ENCODE measurements at places on chromosomes 7 and 10. TPM values are rescaled to one million over a fixed set of nuclear protein-coding genes. Genes with fewer than 3 reads are reported as not detected.
A peak's percentile ranks its signal among the peaks of the same experiment; 100 is the strongest.

DNA sequence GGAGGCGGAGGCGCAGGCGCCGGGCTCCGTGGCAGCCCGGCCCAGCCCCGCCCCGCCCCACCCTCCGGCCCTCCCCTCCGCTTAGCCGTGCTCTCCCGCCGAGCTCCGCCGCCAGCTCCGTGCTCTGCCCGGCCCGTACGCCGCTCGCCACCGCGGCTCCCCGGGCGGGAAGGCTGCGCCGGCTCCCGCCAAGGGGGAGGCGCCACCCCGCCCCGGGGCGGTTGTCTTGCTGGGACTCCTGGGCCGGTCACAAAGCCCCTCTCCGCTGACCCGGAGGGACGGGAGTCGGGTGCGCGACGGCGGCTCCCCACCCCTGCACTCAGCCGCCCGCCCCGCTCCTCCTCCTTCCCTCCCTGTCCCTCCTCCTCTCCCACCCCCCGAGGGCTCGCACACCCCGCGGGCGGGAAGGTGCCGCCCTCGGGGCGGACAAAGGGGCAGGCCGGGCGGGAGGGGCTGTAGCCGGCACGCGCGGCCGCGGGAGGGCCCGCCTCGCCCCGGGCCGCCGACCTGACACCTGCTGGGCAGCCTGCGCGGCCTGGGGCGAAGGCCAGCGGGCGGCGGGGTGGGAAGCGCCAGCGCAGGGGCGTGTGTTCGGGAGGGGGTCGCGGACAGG, 11.5 kb upstream of the SP8 start:
- peak; percentile 64 for DNase-seq

GRCh38 chr10:99658622-99659030, 683 bp upstream of the ENTPD7 start:
- peak; percentile 41 for DNase-seq

TMUB1 gene
- total RNA-seq: 78.3 TPM

DNA sequence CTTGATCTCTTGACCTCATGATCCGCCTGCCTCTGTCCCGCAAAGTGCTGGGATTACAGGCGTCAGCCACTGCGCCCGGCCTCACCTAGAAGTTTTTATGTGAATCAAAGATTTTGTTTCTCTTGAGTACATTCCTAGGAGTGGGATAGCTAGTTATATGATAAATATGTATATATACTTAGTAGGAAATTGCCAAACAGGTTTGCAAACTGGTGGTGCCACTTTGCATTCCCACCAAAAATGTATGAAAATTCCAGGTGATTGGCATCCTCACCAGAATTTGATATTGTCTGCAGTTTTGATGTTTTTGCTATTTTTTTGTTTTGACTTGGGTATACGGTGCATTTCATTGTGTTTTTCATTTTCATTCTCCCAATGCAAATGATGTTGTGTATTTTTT, 86.8 kb downstream of the NOD1 start:
- DNase-seq: no peak

DNA sequence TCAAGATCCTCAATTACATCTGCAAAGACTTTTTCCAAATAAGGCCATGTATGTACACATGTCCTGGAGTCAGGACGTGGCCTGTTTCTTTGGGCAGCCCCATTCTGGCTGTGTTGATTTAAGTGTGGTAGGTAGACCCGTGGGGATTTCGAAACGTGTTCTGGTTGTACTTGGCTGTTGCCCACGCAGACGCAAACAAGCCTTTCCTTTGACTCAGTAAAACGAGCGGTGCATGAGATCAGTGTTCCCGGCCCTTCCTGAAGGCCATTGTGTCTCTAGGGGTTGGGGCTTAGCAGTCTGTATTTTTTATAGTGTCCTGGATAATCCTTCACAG, 64.8 kb upstream of the DNAJB6 start:
- peak; percentile 9 for DNase-seq

DNA sequence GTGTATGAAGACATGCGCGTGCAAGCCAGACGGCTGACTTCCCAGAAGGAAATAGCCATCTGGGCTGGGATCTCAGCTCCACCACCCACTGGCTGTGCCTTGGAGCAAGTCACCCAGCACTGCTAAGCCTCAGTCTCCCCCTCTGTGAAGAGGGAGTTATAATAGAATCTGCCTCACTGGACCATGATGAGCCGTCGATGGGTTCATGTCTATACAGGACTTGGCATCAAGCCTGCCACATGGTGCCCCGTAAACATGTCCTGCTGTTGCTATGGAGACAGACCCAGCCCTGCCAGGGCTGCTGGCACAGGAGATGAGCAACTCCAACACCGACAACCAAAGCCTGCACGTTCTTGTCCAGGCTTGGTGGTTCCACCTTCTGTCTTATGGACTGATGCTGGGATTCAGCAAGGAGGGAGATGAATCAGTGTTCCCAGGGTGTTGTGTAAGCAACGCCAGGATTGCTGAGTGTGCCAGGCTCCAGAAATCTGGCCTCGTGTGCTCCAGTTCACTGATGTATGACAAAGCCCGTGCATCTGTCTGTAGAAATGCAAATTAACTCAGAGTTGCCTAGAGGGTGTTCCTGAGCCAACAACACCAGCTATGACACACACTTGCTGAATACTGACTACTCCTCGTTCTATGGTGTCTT, 5.6 kb downstream of the GPR15LG start:
- DNase-seq: no peak

PPP1R3C gene
- 0.11 TPM for total RNA-seq

DNA sequence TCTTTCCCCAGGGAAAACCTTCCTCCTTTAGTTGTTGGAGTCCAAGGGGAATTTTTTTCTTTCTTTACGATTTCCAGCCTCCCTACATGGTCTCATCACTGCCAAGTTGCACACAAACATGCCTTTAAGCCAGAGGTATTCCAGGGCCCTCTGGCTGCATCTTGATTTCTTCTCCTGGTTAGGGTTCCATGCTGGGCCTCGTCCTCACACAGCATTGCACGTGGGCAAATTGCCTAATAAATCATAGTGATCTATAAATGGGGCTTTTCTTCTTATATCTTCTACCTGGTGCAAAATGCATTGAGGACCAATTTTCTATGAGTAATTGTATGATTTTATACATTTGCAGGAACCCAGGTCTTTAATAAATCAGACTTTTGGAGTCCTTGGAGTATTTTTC, 284.2 kb downstream of the C7orf25 start:
- no peak for DNase-seq

DNA sequence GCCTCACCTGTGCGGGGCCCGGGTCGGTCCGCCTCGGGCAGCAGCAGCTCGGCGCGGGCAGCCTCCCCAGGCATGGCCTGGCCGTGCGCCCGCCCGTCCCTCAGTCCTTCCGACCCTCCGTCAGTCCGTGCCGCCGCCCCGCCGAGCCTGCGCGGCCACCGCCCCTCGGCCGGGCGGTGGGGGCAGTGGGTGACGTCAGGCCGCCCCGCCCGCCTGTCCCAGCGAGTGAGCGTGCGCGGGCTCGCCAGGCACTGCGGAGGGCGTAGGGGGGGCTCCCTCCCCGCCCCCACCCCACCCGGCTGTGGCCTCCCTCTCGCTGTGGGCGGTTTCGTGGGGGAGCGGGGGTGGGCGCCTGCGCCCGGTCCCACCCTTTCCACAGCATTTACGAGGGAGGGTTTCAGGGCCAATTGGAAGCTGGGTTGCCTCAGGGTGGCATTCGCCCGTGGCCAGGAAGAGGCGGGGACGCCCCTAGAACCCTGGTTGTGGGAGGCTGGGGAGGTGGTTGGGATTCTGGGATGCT, at the start of gene NACAD:
NACAD (minus strand) TSS at position 149 of the 520 bp plus-strand sequence; CDS start at position 74, 75 bp downstream.
- peak; percentile 52 for DNase-seq
